ENCODE measurements at places on chromosomes 2 and 18.

GRCh38 chr2:174623106-174623637 is 25.6 kb upstream of the WIPF1 start:
- no peak for DNase-seq

GRCh38 chr2:166333801-166334200 is 41.9 kb downstream of the SCN9A start:
- no peak for DNase-seq

GRCh38 chr2:230921806-230922595 is 3.0 kb downstream of the GPR55 start:
- no peak for DNase-seq

- no peak for DNase-seq
Measured at GRCh38 chr2:190968522-190968921, 45.4 kb downstream of the STAT1 start.

DNA sequence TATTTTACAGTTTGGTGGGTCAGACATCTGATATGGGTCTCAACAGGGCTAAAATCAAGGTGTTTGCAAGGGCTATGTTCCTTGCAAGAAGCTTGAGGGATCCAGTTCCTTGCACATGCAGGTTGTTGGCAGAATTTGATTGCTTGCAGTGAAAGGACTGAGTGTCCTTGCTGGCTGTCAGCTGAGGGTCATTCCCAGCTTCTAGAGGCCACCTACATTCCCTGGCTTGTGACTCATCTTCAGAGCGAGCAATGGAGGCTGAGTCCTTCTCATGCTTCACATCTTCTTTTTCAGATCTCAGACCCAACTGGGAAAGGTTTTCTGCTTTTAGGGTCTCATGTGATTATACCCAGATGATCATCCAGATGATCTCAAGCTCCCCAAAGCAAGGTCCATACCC is 12.4 kb downstream of the MEX3C start:
- DNase-seq = peak; percentile 29

DNA sequence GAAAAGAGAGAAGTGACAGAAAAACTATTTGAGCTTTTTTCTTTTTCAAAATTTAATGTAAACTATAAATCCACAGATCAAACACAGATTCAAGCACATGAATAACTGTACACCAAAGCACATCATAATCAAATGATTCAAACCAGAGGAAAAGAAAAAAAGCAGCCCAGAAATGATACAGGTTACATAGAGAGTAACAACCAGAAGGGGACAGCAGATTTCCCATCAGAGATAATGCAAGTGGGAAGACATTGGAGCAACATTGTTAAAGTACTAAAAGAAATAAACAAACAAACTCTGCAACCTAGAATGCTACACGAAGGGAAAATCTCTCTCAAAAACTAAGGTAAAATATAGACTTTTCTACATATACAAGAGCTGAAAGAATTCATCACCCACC is 34.5 kb downstream of the CMPK2 start:
- no peak for DNase-seq

GRCh38 chr2:97900806-97901205 is 94.9 kb downstream of the TMEM131 start:
- peak; percentile 20 for DNase-seq

GRCh38 chr2:239769554-239770245 is 255.4 kb downstream of the NDUFA10 start:
- no peak for DNase-seq

DNA sequence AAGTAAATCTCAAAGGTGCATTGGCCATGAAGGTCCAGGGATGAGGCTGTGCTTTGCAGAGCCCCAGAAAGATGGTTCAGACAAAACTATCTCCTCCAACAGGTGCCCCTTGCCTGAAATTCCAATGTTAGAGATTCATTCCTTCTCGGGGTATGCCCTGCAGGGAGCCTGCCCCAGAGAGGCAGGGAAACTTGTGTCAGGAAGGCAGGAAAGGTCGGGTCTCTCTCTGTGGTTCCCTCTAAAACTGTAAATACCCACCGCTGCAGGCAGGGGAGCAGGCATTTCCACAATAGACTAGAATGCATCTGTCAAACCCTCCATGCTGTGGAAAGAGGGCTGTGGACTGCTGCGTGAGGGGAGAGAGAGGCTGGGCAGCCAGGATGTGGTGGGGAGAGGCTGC is 207.8 kb upstream of the SMAD2 start:
- DNase-seq = no peak

- DNase-seq = peak; percentile 68
Measured at GRCh38 chr18:33839452-33840211, 261.6 kb downstream of the ASXL3 start.
